ENCODE measurements at places on chromosomes 1 and 21. TPM values are rescaled to one million over a fixed set of nuclear protein-coding genes. Genes with fewer than 3 reads are reported as not detected.

ZNF593OS gene
- not detected for total RNA-seq

UMODL1 gene
- total RNA-seq = not detected

GPR25 gene
- not detected for total RNA-seq

CACNA1S gene
- total RNA-seq = not detected

SMCP gene
- total RNA-seq = not detected

ZNF496 gene
- 20.4 TPM for total RNA-seq

ASAP3 gene
- 4.0 TPM for total RNA-seq

Measured in dermis lymphatic vessel endothelial cell (primary cell).